ENCODE measurements at places on chromosomes 3 and 15.

- DNase-seq = no peak
Observed at GRCh38 chr3:70856414-70857162, 544.1 kb upstream of the MDFIC2 start.

- no peak for DNase-seq
Observed at GRCh38 chr3:110419096-110419495, 652.5 kb upstream of the NECTIN3 start.

GRCh38 chr15:45122719-45123118 lies 7.0 kb downstream of the DUOXA1 start:
- no peak for DNase-seq

- DNase-seq = no peak
Observed at GRCh38 chr3:115784739-115785536, 161.6 kb downstream of the GAP43 start.

DNA sequence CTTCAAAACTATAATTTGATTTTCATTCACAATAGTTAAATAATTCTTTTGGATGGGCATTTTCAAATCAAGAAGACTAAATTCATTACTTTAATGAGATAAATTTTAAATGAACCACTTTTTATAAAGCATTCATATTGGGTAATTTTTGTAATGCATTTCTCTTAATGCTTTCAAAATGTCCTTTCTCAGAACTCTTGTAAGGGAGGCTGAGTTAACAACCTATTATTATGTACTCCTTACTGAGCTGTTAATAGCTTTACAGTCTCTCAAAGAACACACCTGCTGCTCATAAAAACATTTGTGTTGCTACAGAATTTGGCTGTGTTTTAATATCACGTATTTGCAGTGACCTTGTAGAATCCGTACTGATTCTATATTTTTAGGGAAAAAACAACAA lies 334.0 kb upstream of the ARL6 start:
- no peak for DNase-seq

GRCh38 chr3:72153477-72154314 lies 368.7 kb upstream of the PROK2 start:
- no peak for DNase-seq

DNA sequence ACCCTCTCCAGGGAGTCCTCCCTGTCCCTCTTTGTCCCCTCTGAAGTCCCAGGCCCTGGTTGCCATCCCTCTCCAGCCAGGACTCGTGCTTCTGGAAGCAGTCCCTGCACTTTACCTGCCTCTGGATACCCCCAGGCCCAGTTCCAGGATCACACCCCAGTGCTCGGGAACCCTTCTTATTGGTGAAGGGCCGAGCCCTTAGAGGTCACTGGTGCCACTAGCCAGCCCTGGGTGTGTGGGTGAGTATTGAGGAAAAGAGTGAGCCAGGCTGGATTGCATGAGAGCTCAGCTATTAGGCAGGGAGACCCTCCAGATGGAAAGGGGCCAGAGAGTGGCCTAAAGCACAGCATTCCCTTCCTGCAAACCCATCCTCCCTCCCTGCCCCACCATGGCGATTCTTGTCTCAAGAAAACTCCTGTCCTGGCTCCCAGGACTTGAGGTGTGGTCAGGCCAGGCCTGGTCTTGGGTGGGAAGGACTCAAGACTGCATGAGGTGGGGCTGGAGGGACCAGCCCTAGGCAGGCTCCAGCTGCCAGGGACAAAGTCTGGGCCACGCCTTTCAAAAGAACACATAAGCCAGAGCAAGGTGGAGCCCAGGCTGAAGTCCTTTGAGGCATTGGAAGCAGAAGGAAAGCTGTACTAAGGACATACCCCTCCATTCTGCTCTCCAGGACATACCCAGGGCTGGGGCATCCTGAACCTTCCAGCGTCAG lies 4.8 kb upstream of the PHGR1 start:
- no peak for DNase-seq

GRCh38 chr15:71106802-71107500 lies 8.3 kb upstream of the THSD4 start:
- DNase-seq = no peak

Data from mesothelial cell of epicardium (in vitro differentiated cells).